EH (cell line): ENCODE measurements at places on chromosomes 4 and X.
A peak's percentile ranks its signal among the peaks of the same experiment; 100 is the strongest.

- DNase-seq = peak; percentile 15
Measured at GRCh38 chr4:122712782-122713181, 19.7 kb upstream of the BBS12 start.

DNA sequence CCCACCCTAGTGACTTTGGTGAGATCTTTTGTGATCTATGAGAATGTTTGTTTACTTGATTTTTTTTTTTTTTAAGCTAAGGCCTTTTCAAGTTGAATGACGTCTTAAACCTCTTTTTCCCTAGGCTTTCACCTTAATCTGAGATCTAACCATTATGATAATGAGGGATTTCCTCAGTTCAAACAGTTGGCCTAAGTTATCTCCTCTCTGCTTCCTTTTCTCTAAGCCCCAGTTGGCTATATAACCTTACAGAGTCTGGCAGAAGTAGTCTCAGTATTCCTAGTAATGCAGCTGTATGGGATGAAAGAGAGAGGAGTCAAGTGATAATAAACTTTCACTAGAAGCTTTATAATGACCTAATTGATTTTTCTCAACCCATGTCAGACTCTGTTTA is 99.0 kb downstream of the STIM2 start:
- DNase-seq = no peak

GRCh38 chr4:10998846-10999245 is 314.3 kb upstream of the CLNK start:
- no peak for DNase-seq

DNA sequence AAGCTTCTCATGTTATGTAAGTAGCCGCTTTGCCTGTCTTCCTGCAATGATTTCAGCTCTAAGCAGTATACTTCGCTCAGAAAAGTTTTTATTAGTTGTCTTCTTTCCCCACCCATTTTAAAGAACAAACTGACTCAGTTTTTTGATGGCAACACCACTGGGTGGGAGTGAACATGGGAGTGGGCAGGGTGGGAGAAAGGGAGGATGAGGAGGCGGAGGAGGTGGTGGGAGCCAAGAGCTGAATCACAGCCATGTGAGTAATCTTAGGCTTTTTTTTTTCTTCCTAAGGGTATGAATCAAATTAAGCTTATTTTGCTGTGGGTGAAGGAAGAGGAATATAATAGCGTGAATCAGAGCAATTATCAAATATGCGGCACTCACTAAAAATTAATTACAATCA is 574.3 kb upstream of the DIPK2B start:
- peak; percentile 89 for DNase-seq

DNA sequence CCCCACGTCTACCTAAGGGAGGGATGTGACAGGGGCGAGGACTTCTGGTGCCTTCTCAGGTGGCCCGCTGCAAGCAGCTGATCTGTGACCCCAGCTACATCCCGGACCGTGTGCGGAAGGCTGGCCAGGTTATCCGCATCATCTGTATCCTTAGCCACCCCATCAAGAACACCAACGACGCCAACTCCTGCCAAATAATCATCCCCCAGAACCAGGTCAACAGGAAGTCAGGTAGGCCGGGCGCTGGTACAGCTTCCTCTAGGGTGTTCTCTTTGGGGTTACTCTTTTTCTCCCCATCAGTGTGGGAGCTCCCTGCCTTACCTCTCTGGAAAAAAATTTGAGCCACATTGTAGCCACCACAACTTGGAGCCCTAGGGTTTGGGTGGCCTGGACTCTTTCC is 2.4 kb upstream of the FAM50A start:
- DNase-seq = no peak

DNA sequence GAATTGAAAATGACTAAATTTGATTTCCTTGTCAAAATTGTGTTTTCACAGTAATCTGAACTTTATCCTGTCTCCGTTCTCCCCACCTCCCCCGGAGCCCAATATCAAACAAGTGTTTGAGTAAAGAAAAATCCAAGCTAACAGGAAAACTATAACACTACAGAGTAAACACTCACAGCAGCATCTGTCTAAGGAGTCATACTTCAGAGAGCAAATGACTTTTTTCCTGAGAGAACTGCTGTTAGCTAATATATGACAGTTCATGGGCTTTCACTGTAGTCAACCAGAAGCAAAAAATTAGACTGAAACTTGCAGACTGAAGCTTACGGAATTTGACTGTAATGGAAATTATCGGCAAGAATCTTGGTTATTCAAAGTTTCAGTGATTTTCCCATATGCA is 321.7 kb downstream of the ANKRD50 start:
- DNase-seq = no peak
